ENCODE measurements at places on chromosomes 1 and 21. TPM values are rescaled to one million over a fixed set of nuclear protein-coding genes. Genes with fewer than 3 reads are reported as not detected.

DNA sequence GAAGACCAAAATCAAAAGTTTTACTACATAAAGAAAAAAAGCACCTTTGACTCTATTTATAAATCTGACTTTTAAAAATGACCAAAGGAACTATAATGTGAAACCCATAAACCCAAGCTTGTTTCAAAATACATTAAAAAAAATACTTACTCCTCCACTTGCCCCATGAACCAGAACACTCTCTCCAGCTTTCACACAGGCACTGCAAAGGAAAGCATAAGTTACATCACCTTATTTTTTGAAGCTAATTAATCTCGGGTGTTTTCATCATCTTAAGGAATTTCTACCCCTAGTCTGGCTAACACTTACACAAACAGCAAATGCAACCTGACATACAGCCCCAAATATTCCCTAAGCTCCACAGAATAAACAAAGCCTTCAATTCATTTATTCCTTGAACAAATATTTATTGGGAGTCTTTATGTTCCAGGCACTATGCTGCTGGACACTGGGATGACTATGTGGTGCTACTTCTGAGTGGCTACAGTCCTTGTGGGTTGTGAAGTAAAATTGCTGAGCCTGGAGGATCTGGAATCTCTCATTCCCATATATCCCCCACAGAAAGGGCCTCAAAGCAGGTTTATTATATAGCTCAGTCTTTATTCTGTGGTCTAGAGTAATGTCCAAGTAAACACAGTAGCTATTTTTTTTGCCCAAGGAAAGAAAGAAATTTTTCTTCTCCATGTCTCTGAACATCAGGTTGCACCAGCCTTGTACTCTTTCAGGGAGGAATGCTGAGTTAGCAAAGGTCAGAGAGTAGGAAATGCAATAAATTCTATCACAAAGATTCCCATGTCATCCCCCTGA is 18.2 kb downstream of the CRYZ start:
- H3K4me3 ChIP-seq, result no peak overlapping the region
- no peak for DNase-seq
- no peak overlapping the region for H3K27ac ChIP-seq
- H3K36me3 ChIP-seq, result peaks cover 8% of the 10 kb centered on the region
- H3K27me3 ChIP-seq, result no peaks in the 10 kb centered on the region

DNA sequence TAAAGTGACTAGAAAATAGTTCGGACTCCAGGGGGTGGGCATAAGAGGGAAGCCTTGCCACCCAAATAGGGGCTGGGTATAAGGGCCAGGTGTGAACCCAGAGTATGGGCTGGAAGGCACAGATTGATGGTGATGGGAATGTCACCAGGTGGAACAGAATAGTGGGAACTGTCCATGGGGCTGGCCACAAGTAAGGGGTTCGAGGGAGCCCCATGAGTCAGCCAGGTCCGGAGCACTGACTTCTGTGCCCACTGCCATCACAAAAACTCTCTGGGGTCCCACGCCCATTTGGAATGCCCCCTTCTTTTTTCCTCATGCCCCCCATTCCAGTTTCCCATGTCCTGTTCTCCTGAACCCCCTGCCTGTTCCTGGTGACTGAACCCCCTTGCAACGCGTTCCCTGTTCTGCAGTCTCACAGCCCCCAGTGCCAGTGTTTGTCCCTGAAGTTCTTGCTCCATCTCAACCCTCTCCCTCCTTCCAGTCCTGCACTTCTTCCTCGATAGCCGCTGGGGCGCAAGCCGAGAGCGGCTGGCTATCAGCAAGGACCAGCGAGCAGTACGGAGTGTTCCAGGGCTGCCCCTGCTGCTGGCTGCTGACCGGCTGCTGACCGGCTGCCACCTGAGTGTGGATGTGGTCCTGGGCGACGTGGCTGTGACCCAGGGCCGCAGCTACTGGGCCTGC is 7.9 kb downstream of the TRIM46 start:
- H3K36me3 ChIP-seq, result peaks cover 37% of the 10 kb centered on the region
- DNase-seq, result no peak
- H3K4me1 ChIP-seq, result peaks cover 16% of the 10 kb centered on the region
- no peaks in the 10 kb centered on the region for H3K27me3 ChIP-seq

DNA sequence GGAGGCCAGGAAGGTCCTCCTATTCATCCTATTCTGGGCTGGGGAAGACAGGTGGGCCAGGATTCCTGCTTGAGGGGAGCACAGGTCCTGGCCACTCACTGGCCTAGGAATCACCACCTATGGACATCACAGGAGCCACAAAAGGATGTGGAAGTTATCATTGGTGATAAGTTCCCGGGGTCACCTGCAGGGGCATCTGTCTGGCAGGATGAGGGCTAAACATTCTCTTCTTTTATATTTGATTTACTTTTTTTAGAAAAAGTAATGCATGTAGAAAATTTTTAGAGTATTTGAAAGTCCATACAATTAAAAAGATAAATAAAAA is 33.2 kb upstream of the KIAA0040 start:
- H3K36me3 ChIP-seq, result no peaks in the 10 kb centered on the region
- H3K4me1 ChIP-seq, result peaks cover 20% of the 10 kb centered on the region
- H3K27ac ChIP-seq, result no peak overlapping the region
- H3K27me3 ChIP-seq, result no peaks in the 10 kb centered on the region

Gene SPRR5
- not detected for total RNA-seq

- no peaks in the 10 kb centered on the region for H3K4me1 ChIP-seq
- no peak for DNase-seq
These were observed 357.9 kb upstream of the DUSP10 start for GRCh38 chr1:222099746-222100145.

DNA sequence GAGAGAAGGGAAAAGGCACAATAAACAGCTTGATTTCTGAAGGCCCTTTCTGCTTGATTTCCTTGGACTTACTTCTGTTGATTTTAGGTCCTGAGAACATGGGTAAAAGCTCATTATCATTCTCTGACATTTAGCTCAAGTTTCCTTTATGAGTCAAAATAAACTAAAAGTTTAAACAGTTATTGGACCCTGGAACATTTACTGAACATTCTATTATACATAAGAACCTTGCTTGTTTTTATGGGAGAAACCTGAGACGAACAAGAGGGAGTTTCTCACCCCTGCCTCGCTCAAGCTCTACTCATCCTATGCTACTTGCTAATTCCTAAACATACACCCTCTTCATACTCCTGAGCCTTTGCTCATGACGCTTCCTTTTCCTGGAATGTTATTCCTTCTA is 538.3 kb upstream of the PKN2 start:
- no peaks in the 10 kb centered on the region for H3K27me3 ChIP-seq
- no peak overlapping the region for H3K27ac ChIP-seq
- DNase-seq, result no peak
